Substantia nigra (tissue), 51 donors: ENCODE measurements at places on chromosomes 11 and 22.

GRCh38 chr22:44181912-44182587 is 1.3 kb downstream of the PARVG start:
- no peak for DNase-seq

DNA sequence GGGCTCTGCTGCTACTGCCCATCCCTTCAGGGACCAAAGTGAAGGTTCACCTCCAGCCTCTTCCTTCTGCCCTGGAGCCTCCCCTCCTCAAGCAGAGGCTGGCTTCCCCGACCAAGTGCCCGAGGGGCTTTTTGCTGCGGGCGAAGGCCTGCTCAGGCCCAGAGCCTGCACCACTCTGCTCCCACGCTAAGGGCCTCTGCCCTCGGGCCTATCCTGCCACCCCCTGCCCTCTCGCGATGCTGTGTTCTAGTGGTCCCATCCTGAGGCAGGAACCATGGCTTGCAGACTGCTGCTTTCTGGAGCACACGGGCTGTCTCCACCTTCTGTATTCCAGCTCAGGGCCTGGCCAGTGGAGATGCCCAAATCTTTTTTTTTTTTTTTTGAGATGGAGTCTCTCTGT is 8.9 kb upstream of the TNFRSF13C start:
- no peak for DNase-seq

GRCh38 chr22:20256551-20257211 is 11.4 kb downstream of the RTN4R start:
- DNase-seq = no peak

DNA sequence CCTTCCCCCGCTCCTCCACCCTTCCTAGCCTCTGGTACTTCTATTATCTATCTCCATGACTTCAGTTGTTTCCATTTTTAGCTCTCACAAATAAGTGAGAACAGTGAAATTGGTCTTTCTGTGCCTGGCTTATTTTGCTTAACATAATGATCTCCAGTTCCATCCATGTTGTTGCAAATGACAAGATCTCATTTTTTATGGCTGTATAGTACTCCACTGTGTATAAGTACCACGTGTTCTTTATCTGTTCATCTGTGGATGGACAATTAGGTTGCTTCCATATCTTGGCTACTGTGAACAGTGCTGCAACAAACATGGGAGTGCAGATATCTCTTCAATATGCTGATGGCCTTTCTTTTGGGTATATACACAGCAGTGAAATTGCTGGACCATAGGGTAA is 6.9 kb upstream of the ABCC8 start:
- DNase-seq = no peak

DNA sequence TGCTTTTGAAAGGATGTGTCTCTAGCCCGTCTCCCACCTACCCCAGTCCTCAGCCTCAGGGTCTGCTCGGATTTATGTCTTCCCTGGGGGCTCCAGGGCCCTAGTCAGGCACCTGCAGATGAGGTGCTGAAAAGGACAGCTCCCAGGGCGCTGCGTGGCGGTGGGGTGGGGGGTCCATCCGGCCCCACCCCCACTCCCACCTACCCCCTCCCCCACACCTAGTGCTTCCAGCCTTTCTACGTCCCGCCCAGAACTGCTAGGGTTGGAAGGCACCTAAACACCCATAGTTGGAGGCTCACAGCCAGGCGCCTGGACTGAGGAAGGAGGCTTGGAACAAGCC is 1.4 kb upstream of the ROBO3 start:
- DNase-seq = no peak

- DNase-seq = no peak
These were observed 25.8 kb upstream of the ST3GAL4 start for GRCh38 chr11:126329644-126330211.

GRCh38 chr22:45082795-45083194 is 73.0 kb upstream of the PHF21B start:
- no peak for DNase-seq

DNA sequence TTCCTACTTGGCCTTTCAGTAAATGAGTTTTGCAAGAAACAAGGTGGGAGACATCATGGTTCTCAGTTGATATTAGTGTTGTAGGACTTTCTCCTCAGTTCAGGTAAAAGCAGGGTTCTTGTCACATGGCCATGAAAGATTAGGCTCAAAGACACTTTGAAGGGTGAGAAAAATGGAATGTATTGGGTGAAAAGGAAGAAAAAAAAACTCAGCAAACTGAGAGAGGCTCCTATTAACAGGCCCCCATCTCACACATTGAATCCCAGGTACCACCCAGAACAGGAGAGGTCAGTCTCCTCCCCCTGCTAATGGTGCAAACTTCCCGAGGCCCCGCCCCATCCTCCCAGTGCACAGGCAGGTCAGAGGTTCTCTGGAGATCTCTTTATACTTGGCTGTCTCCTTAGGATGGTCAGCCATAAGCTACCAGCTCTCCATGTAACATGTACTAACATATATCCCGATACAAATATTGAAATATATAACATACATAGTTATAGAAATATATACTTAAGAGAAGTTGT is 62.2 kb downstream of the MICAL2 start:
- no peak for DNase-seq

GRCh38 chr11:117691516-117691915 is 105.5 kb downstream of the DSCAML1 start:
- no peak for DNase-seq

DNA sequence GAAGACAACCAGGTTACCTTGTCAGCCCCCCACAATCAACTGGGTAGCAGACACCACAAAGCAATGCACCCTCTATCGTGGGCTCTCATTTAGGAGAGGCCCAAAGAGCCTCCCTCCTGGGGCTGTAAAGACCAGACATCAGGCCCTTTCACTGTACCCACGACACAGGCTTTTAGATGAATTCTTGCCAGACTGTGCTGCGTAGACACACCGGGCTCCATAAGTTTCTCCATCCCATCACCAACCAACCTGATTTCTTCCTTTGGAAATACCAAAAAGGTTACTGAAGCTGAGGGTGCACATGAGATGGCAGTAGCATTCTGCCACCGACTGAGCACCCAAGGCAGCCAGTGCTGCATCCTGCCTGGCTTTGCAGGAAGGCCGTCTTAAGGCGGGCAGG is 46.4 kb upstream of the SLC25A1 start:
- no peak for DNase-seq

DNA sequence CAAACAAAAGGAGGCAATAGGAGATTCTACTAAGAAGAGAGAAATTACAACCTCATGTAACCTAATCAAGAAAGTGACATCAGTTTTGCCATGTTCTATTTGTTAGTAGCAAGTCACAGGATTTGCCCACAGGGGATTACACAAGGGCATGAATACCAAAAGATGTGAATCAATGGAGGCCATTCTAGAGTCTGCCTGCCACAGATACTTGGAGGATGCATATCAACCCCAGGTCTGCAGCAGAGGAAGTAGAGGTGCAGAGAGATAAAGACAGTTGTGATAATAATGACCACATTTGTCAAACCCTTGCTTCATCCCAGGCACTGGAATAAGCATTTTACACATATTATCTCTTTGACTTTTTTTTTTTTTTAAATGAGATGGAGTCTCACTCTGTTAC is 2.4 kb upstream of the ASCC2 start:
- DNase-seq = no peak

GRCh38 chr11:122186439-122187080 is 70.5 kb upstream of the BLID start:
- no peak for DNase-seq

DNA sequence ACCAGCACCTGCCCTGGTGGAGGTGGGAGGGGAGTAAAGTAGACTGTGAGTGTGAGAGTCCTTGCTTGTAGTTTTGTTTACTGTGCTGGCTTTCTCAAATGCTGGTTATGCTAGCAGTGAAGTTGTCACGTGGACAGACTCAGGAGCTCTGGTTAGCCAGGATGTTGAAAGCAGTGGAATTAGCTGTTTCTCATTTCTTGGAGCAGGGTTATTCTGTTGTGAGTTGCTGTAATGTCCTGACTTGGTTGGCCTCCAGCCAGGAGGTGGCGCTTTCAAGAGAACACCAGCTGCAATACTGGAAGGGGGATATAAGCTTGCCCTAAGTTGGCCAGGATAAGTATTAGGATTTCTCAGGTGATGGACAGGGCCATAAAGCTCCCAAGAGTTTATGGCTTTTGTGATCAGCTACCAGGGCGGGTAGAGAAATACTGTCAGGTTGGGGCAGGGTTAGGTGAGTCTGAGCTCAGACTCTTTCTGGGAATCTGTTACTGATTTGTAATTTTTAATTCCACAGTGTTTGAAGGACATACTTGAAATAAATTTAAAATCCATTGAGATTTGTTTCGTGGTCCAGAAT is 13.7 kb downstream of the CYP2D6 start:
- DNase-seq = no peak

DNA sequence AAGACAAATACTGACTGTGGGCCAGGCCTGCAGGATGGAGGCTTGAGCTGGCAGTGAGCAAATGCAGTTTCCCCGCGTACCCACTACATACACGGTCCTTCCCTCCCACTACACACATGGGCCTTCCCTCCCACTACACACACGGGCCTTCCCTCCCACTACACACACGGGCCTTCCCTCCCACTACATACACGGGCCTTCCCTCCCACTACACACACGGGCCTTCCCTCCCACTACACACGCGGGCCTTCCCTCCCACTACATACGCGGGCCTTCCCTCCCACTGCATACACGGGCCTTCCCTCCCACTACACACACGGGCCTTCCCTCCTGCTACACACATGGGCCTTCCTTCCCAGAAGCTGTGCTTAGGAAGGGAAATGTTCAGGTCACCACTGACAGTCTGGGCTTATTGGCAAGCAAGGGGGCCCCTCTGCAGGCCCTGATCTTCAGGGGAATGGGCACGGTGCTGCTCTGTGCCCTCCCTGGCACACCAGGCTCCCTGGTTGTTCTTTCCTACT is 10.8 kb downstream of the DNAL4 start:
- no peak for DNase-seq

DNA sequence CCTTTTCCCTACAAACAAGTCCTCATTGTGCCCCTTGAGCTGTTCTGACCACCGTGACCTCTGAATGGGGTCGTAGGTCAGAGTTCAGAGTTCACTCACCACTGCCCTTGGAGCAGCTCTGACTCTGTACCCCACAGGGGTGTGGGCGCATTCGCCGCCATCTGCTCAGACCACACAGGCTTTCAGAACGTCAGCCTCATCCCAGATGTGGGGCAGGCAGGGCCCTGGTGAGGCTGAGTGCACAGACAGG is 14.8 kb upstream of the MUC5B start:
- DNase-seq = no peak

- DNase-seq = no peak
These were observed 48.5 kb downstream of the BDNF start for GRCh38 chr11:27651711-27652110.

GRCh38 chr22:42913874-42914510 is 56.9 kb upstream of the ARFGAP3 start:
- no peak for DNase-seq

DNA sequence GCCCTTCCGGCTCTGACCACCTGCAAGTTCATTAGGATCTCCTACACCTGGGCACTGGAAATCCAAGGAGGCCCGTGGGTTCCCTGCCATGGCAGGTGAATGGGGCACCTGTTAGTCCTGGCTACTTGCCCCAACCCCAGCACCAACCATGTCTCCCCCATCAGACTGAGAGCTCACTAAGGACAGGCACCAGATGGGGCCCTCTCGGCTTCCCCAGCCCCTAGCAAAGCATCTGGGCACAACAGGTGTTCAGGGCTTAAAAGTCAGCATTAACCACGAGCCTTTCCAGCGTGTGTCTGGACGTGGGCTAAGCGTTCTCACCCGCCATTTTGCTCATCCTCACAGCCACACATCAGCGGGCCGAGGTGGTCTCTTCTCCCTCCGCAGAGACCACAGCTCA is 2.2 kb downstream of the SULT4A1 start:
- DNase-seq = no peak

DNA sequence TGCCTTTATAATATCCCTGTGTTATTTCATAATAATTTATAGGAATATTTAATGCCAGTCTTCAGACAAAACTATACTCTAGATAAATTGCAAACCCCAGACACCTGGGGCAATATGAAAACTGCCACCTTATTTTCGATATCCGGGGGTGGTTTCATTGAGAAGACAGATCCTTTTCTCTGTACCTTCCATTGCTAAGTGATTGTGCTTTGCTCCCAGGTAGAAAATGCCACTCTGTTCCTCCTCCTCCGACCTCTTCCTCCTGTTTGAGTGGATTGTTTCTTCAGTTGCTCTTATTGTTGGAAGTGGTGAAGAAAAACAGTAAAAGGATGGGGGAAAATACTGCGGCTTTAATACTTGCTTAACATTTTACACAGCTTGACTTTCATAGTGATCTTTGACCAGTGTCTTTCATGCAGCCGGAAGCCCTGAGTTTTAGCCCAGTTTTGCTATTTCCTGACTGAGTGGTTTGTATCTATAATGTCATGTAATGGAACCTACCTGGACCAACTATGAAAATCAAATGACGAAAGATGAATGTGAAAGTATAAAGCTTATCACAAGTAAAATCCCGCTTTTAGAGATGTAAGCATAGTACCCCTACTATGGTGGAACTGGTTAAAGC is 5.6 kb upstream of the GRIK4 start:
- DNase-seq = no peak

GRCh38 chr11:12602421-12602820 is 71.8 kb upstream of the TEAD1 start:
- no peak for DNase-seq

GRCh38 chr11:103257360-103257759 is 148.1 kb downstream of the DYNC2H1 start:
- no peak for DNase-seq

DNA sequence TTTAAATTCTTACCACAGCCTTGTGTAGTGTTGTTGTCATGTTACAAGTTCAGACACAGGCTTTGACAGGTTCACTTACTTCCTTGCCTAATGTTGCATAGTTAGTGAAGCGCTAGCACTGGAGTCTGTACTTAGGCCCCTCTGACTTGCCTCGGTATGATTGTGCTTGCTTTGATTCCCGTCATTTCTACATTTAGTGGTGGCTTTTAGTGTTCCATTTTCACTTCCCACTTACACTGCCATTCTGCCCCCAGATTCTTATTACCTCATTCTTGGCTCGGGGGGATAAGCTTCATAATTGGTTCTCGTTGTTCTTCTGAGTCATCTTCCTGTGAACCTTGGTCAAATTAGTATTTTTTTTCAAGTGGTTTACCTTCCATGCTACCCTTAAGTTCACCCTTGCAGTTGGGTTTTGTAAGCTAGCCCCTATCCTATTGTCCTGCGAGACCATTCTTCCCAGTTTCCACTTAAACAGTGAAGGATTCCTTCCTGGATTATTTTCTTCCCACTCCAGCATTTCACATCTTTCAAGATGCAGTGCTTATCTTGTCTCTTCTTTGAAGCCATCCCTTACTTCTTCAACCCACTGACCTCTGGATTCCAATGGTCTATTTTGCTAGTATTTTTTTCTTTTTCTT is 68.7 kb downstream of the DDX10 start:
- DNase-seq = no peak

GRCh38 chr11:33700063-33700501 is 544 bp downstream of the C11orf91 start:
- DNase-seq = peak; percentile 70
